ENCODE measurements at places on chromosomes 12 and 14.

GRCh38 chr12:42382013-42382696 is 56.2 kb downstream of the PPHLN1 start:
- DNase-seq: peak; percentile 4

- peak; percentile 45 for DNase-seq
Observed at GRCh38 chr12:111181143-111181726, 187.7 kb downstream of the PHETA1 start.

- peak; percentile 56 for DNase-seq
Observed at GRCh38 chr12:12194206-12194605, 72.6 kb downstream of the LRP6 start.

GRCh38 chr12:107368586-107368985 is 275.2 kb upstream of the CRY1 start:
- DNase-seq: no peak

- no peak for DNase-seq
Observed at GRCh38 chr14:103072595-103073366, 11.2 kb upstream of the LBHD2 start.

- peak; percentile 13 for DNase-seq
Observed at GRCh38 chr12:116996093-116996492, 85.3 kb downstream of the FBXW8 start.
